ENCODE measurements at places on chromosomes 7 and 10.

GRCh38 chr10:83166344-83166743 is 973.0 kb upstream of the GHITM start:
- DNase-seq = no peak

DNA sequence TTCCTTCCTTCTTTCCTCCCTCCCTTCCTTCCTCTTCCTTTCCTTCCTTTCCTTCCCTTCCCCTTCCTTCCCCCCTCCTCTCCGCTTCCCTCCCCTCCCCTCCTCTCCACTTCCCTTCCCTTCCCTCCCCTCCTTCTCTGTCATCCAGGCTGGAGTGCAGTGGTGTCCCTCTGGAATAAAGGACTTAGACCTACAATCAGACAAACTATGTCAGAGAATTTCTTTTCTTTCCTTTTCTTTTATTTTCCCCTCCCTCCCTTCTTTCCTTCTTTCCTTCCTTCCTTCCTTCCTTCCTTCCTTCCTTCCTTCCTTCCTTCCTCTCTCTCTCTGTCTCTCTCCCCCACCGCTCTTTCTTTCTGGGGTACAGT is 242.2 kb downstream of the GATA3 start:
- DNase-seq = no peak

GRCh38 chr10:133459454-133460207 is 5.9 kb downstream of the SCART1 start:
- no peak for DNase-seq

DNA sequence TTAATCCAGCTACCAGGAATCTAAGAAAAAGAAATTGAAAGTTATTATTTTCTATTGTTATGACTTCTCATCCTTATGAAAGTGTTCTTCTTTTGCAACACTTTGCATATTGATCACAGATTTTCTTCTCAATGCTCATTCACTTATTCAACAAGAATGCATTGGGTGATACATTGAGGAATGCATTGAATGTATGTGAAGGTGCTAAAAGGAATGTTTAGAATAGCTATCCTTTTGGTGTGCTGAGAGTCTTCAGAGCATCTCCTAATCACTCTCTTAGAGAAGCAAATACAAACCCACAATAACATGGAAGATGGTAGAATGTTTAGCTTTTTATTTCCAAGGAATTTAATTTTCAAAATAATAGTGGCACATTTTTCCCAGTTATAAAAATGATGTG is 122.1 kb upstream of the KMT2E start:
- DNase-seq = no peak

DNA sequence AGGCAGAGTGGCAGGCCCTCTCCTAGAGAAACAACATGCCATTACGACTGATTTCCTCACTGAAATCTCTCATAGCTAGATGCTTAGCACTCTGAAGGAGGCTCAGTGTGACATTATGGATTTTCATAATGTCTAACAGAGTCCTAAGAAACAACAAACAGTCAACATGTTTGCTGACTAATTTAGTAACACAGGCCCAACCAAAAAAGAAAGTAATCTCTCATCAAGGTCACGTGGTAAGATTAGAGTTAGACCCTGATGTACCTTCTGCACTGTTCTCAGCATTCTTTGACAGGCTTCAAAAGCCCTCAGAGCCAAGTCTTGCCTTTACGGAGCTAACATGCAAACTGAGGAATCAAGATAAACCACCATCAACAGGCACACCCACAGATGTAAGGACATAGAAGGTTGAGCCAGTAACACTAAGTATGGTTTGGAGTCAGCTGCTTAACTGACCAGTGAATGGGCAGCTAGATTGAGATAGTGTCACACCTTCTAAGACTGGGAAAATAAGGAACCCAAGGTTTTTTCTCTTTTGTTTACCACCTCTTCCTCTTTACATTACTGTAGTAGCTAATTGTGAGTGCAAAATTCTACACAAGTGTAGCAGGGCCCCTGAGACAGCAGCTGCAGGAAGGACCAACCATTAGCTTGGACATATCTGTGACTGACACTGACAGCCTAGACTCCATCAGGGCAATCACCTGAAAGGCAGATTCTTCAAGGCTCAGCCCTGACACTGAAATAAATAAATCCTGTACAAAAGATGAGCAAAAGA is 15.3 kb upstream of the KCNIP2 start:
- DNase-seq = no peak

GRCh38 chr7:26376175-26376917 is 84.7 kb downstream of the SNX10 start:
- DNase-seq = peak; percentile 59

DNA sequence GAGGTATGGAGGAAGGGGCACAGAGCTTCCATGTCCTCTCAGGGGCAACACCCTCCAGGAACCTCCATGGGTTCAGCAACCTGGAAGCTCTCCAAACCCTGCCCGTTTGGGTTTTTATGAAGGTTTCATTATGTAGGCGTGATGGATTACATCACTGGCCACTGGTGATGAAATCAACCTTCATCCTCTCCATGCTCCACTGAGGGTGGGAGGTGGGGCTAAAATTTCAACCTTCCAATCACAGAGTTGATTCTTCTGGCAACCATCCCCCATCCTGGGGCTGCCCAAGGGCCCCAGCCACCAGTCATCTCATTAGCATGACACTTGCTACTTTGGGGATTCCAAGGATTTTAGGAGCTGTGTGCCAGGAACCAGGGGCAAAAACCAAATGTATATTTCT is 90.1 kb downstream of the TEX36 start:
- no peak for DNase-seq

DNA sequence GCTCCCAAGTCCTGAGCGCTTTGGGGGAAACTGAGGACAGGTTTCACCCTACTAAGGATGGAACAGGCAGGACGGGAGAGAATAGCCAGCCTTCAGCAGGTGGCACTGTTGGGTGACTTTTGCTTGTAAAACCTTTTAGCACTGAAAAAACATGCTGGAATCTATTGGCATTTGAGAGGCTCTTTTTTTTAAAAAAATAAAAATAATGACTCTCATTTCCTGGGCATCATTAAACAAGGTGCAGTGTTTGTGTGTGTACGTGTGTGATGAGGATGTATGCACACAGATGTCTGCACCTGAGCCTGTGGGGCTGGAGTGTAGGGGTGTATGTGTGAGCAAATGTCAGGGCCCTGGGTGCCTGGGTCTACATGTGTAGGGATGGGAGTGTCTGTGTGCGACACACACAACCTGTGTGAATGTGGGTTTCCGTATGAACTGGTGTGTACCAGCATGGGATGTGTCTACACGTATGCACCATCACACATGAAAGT is 177.9 kb downstream of the RPS24 start:
- no peak for DNase-seq

- no peak for DNase-seq
These were observed 14.6 kb downstream of the MDFIC start for GRCh38 chr7:114936471-114936870.

DNA sequence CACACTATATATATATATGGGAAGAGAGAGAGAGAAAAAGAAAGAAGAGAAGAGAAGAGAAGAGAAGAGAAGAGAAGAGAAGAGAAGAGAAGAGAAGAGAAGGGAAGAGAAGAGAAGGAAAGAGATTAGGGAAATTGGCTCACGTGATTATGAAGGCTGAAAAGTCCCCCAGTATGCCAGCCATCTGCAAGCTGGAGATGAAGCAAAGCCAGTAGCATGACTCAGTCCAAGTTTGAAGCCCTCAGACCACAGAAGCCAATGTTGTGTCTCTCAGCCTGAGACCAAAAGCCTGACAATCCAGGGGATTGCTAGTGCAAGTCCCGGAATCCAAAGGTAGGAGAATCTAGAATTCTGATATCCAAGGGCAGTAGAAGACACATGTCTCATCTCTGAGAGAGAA is 206.3 kb upstream of the PRSS1 start:
- no peak for DNase-seq

DNA sequence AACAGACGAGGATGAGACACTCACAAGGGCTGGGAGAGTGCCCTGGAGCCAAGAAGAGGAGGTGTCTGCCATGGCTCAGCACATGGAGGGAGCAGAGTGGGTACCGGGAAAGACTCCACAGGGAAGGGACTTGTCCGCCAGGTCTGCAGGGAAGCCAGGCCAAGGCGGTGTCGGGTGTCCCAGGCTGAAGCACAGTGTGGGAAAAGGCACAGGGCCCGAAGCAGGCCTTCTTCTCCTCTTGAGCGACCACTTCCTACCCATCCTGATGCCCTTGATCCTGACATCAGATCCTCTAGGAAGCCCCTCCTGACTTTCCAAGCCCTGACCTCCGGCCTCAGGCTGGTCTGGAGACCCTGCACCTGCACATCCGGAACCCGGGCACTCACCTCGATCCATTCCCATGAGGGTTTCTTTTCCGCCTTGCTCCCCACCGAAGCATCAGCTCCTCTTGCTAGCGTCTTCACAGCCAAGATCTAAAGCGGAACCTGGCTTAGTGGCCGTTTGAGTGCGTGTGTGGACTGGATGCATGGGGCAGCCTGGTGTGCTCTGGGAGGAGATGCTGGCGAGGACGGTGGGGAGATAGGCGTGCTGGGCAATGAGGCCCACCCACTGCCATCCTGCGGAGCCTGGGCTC is 8.5 kb downstream of the CALML3 start:
- DNase-seq = no peak

GRCh38 chr10:130557181-130557845 is 421.1 kb downstream of the GLRX3 start:
- DNase-seq = no peak

GRCh38 chr10:29158066-29158465 is 130.8 kb upstream of the LYZL1 start:
- DNase-seq = no peak

GRCh38 chr7:157090485-157091165 is 48.1 kb upstream of the UBE3C start:
- no peak for DNase-seq

GRCh38 chr10:86779220-86780017 is 23.0 kb downstream of the BMPR1A start:
- no peak for DNase-seq

DNA sequence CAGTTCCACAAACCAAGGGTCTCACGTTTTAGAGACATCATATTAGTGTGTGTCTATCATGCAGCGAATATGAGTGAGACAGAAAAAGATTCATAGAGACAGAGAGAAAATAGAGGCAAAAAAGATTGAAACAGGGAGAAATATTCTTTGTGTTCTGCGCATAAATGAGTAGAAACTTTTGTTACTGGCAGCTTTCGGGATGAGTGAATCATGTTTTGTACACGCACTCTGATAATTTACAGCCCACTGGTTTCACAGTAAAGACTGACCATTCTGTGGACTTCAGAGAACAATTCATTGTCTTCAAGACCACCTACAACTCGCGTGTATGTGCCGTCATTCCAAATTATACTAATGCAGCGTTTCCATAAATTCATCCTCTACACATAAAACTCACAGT is 60.2 kb downstream of the NRCAM start:
- DNase-seq = no peak

DNA sequence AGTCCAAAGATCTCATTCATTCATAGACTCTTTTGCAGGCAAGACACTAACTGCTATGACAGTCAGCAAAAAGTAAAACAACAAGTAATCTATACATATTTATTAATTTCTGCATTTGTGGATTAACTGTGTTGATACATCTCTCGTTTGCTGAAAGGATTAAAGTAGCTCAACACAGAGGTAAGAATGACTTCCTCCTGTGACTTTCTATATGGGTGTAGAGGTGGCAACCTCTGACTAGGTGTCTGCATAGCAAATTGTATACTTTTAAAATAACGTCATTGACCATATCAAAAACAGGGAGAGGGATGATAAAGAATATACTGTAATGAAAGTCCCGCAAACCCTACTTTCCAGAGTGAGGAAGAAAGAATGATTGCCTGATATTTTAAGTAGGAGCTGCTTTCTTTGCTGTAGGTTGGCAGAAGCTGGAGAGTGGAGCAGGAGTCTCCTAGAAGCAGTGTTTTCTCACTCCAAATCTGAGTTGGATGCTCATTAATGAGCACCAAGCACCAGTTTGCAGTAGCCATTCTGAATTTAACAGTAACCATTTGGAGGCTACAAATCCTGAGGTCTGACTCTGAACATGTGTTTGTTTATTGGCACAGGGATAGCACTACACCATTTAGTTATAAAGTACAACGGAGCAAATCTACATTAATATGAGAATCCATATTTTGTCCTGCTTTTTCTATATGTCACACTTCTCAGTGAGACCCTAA is 9.2 kb upstream of the LRRN3 start:
- no peak for DNase-seq

DNA sequence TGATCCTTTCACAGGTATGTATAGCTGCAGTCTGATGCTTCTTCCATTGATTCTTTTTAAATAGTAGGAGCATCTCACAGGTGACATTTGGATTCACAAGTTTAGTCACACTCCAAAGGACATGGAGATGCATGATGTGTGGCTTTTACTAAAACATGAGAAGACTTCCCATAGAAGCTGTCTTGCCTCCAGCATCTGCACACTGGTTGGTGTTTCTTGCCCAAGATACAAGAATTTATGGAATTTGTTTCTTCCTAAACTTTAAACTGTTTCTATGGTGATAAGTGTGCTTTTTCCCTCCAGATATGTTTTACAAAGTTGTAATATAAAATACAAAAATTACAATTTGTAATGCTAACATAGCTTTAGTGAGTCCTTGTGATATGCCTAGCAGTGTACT is 24.2 kb downstream of the ADIRF start:
- DNase-seq = no peak

GRCh38 chr7:81297317-81297716 is 378.5 kb upstream of the SEMA3C start:
- no peak for DNase-seq
